ENCODE measurements at places on chromosomes 2 and 18.
A peak's percentile ranks its signal among the peaks of the same experiment; 100 is the strongest.

DNA sequence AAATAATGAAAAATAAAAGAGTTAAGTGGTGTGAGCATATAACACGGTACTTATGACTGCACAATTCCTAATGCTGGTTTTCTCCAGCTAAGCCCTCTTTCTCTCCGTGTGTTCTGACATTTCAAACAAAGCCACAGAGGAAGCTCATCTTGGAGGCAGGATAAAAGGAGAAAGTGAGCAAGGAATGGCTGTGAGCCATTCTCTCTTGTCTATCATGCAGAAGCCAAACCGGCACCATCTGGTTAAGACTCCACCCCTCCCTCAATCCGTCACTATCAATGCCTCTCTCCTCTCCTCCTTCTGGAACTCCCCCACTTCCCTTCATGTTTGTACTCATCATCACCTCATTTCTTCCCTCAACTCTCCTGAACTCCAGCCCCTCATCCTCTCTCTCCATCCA lies 210.4 kb downstream of the TMEM163 start:
- no peak for DNase-seq

DNA sequence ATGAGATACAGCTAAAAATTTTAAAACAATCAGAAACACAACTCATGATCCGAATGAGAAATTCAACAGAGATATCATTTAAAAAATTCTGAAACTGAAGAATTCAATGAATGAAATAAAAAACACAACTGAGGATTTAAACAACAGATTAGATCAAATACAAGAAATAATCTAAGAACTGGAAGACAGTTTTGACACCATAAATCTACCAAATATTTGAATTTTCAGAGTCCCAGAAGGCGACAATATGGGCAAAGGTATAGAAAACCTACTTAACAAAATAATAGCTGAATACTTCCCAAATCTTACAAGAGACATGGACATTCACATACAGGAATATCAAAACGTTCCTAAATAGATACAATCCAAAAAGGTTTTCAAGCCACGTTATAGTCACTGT lies 221.9 kb downstream of the OTX1 start:
- DNase-seq = no peak

DNA sequence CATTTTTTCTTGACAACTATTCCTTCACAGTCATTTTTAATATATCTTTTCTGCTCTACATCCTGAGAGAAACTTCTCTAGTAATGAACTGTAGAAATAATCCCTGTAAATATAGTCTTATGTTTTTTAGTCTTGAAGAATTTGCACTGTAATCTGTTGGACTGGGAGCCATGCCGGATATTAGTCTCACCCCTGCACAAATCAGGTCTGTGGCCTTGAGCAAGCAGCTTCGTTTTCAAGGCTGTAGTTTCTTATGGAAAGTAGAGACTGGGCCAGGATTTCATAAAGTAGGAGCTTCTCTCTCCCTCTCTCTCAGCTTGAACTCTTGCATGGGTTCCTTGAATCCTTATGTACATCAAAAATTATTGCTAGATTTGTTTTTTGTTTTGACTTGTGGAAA lies 8.7 kb downstream of the FARP2 start:
- DNase-seq = no peak

DNA sequence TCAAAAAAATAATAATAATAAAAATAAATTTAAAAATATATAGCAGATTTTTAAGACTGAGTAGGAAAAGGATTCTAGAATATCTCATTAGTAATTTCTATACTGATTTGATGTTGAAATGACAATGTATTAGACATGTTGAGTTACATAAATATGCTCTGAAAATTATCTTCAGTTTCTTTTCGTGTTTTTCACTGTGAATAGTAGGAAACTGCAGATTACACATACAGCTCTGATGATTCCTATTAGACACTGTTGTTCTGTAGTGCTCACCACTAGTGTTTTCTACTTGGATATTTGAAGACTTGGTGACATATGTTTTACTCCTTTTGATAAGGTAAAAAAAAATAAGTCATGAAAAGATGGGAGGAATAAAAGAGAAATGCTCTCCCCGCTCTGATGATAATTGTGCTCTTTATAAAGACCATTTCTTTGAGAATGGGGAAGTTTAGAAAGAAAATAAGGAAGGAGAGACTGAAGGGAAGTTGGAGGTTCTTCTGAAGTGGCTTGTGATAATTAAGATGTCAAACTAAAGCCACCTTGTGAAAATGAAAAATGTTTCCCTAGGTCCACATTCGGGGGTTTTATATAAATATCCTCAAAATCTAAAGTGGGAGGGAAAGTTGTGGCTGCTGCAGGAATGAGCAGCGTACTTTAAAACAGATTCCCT lies 52.9 kb downstream of the SLC9A2 start:
- no peak for DNase-seq

- DNase-seq = no peak
Measured at GRCh38 chr18:52312346-52312745, 27.7 kb upstream of the DCC start.

DNA sequence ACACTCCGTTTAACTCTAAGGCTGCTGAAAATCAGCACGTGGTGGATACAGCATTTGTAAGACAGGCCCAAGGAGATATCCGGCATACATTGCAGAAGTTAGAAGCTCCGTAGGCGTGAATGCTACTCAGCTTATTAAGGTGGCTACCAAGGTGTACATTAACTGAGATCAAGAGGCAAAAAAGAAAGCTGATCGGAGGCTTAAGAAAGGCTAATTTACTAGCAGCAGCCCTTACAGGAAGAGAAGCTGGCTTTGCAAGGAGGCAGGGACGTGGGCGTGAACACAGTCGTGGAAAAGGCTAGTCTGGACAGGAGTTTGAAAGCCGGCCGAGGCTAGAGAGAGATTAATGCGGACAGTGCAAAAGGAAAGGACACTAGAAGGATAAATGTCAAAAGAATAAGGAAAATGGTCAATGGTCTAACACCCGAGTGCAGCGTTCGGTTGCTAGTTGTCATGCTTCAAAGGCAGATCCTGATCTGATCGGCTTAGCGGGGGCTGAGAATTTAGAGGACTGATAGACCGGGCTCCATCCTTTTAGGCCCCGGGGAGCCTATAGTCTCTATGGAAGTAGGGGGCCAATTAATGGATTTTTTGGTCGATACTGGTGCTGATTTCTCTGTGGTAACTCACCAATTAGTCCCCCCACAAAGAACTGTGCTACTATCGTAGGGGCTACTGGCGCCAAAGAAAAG lies 45.6 kb upstream of the SELENOI start:
- no peak for DNase-seq

DNA sequence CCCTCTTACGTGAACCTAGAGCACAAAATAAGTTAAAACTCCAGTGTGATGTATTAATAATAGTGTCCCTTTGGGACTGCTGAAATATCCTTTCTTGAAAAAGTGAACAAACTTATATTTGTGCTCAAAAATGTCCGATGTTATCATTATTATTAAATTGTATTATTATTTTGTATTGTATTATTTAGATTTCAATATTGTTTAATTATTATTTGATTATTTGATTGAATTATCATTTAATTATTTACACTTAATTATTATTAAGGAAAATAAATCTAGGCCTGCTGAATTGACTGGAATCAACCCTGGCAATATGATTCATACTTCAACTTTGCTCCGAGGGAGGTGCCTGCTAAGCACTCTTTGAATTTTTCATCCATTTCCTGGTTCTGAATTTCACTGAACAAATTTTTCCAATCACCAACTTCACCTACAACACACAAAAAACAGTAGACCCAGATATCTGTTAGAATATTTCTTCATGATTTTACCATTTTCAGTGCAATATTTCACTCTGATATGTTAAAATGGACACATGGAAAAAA lies 10.9 kb upstream of the EIF2AK2 start:
- DNase-seq = no peak

GRCh38 chr18:69032009-69032408 lies 234.1 kb downstream of the CCDC102B start:
- no peak for DNase-seq

- no peak for DNase-seq
Measured at GRCh38 chr2:138016351-138017087, 52.2 kb downstream of the HNMT start.

DNA sequence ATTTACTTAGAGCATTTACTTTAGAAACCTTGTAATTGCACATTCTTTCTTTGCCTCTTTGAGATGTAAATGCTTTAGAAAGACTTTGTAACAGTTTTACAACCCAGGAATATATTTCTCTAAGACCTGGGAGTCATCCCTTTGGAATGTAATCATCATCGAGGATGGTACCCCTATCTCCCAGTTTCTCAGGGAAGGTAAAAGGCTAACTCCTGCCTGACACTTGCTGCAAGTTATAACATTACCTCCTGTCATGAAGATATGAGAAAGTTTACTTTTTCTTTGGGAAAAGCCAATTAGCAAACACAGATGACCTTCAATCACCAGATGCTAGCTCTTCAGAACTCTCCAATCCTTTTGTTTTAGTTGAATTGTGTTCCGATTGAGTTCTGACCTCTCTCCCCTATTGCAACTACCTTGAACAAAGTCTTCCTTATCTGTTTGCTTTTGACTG lies 420.3 kb upstream of the FSIP2 start:
- DNase-seq = no peak

DNA sequence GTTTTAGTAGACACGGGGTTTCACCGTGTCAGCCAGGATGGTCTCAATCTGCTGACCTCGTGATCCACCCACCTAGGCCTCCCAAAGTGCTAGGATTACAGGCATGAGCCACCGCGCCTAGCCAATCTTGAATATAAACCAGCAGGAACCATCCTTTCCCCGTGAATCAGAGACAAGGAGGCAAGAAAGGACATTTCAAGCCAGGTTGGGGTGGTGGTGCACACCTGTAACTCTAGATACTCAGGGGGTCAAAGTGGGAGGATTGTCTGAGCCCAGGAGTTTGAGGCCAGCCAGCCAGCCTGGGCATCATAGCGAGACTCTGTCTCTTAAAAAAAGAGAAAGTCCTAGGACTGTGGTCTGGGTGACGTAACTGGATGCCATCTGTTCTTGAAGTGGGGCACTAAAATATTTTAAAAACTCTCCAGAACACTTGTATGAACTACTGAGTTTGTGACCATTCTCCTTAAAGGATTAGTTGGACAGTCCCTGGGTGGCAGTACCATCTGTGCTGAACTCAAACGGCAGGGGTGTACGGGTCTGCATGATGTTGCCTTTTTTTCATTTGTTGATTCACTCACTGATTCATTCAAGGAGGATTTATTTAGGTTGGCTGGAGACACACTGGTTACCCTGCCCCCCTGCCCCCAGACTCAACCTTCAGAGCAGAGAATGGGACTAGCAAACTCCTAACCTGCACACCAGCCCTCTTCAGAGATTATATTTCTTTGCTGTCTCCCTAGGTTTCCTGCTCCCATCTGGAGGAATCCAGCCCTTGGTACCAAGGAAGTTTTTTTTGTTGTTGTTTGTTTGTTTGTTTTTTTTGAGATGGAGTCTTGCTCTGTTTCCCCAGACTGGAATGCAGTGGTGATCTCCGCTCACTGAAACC lies 2.9 kb upstream of the TLX2 start:
- DNase-seq = no peak

DNA sequence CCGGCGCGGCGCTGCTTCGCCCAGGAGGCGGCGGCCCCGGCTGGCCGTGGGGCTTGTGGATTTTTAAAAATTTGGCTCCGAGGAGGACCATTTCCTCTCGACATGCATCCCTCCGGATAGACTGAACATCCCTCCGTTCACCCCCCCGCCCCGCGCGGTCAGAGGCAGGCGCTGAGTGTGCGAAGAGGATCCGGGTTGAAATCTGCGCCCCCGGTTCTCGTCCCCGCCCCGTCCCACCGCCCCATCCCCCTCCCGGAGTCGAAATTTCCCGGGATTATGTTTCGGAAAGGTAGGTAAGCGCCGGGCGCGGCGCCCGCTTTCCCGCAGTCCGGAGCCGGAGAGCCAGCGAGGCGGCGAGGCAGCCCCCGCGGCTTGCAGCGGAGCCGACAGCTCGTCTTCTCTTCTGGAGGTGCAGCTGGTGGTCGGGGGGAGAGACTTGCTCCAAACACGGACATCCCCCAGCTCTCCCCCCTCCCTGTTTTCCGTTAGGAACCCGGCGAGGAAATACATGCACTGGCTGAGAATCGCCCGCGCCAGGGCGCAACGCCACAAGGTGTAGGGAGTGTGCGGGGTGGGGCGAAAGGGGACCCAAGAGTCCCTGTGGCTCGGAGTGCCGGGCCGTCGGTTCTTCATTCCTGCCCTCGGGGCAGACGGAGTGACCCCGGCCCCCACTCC lies at the start of gene PRKCE:
Gene PRKCE, plus strand, starts transcription at position 261 of the 675 bp plus-strand sequence.
- peak; percentile 47 for DNase-seq

- no peak for DNase-seq
Measured at GRCh38 chr18:38843291-38843690, 1277.7 kb upstream of the CELF4 start.

GRCh38 chr18:8450013-8450412 lies 159.2 kb upstream of the RAB12 start:
- DNase-seq = no peak

DNA sequence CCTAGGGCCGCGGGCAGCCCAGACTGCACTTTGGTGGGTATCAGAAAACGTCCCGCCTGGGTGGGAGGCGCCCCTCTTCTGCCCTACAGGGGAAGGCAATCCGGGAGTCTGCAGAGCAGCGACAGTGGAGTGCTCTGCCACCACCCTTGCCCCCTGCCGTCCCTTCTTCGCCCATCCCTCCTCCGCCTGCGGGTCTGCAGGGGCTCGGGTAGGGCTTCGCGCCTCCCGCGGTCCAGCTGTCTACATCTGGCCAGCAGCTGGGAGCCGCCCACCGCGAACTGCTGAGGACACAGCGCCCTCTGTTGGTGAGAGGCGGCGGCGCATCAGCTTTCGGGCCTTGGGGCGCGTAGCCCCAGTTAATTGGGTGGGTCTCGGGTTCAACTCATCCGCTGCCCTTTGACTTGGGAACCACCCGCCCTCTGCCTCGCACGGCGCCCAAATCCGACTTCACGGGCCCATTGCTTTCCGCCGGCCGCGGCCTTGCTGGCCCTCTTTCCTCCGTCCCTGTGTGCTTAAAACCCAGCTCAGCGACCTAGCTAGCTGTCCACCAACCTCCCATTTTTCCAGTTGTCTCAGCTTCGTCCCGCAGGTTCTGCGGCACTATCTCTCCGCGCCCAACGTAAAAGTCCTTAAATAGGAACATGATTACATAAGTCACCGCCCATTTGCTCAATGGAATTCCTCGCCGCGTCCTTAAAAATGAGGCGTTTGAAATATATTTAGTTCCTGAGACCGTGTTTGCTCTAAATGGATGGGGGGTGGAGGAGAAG lies 17.6 kb downstream of the WNT10A start:
- peak; percentile 88 for DNase-seq

DNA sequence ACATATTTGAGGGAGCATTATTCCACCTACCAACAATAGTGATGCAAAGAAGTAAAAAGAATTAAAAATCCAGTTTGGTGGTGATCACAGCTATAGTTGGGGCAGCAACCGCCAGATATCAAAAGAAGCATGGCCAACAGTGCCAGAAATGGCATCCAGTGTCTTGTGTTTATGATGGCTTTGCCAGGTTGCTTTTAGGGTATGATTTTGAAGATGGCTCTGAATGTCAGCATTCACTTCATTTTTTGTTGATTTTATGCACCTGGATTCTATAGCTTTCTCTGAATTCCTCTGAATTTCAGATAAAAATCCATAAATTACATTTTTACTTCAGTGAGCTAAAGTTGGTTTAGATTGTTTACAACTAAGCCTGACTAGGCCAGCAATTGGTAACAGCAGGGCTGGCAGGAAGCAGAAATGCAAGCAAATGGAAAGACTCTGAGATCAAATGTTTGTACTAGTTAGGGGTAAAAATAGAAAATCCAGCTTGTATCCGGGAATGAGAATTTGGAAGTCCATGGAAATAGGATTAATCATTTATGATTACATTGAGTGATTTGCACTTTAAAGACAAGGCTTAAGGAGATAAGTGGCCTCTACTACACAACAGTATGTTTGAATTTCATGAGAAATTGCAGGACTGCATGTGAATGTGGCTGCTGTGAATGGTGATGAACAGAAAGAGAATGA lies 40.4 kb downstream of the COL3A1 start:
- DNase-seq = no peak

- no peak for DNase-seq
Measured at GRCh38 chr2:215698566-215698965, 262.7 kb upstream of the FN1 start.

Measured in activated T-cell treated with anti-CD3 and anti-CD28 coated beads, Interleukin-2, amount 50 U/mL, for 1 hour (primary cell).